Cardiac muscle cell (in vitro differentiated cells and primary cell): ENCODE measurements at places on chromosomes 6 and 20. TPM values are rescaled to one million over a fixed set of nuclear protein-coding genes. Genes with fewer than 3 reads are reported as not detected.

DNA sequence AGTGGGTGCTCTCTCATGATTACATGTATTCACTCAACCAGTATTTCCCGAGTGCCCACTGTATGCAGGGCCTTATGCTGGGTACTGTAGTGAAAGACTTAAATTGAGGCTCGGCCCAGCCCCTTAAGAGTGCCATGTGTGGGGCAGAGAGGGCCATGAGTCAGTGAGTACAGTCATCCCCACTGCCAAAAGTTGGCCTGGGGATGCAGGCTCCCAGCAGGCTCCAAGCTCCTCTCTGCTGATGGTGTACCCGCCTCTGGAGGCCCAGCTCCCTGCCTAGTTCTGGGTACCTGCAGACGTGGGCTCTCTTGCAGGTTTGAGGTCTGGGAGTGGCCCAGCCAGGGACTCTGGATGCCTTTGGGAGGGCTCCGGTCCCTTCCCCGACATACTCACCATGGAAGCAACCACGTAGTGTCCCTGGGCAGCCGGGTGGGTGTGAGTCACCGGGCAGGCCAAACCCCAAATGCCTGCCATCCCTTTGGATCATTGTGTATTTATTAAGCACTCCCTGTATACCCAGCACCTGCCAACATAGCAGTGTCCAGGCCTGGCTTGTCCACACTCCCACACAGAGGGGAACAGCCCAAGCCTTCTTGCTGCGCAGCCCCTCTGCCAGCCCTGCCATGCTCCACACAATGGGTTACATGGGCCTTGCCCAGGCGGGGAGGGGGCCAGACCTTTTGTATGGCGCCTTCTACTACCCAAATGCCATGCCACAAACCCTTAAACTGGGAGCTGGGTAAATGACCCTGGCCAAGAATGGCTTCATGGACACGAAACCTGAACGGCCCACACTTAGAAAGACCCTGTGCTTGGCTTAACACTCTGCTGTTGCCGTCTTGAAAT is 153.6 kb downstream of the VEGFA start:
- no peak for DNase-seq

- no peak for DNase-seq
These were observed 50.8 kb downstream of the GMDS start for GRCh38 chr6:2194643-2195042.

GRCh38 chr6:157631412-157631811 is 191.6 kb upstream of the SNX9 start:
- no peak for DNase-seq

GRCh38 chr6:3446184-3446583 is 10.7 kb downstream of the SLC22A23 start:
- no peak for DNase-seq

DNA sequence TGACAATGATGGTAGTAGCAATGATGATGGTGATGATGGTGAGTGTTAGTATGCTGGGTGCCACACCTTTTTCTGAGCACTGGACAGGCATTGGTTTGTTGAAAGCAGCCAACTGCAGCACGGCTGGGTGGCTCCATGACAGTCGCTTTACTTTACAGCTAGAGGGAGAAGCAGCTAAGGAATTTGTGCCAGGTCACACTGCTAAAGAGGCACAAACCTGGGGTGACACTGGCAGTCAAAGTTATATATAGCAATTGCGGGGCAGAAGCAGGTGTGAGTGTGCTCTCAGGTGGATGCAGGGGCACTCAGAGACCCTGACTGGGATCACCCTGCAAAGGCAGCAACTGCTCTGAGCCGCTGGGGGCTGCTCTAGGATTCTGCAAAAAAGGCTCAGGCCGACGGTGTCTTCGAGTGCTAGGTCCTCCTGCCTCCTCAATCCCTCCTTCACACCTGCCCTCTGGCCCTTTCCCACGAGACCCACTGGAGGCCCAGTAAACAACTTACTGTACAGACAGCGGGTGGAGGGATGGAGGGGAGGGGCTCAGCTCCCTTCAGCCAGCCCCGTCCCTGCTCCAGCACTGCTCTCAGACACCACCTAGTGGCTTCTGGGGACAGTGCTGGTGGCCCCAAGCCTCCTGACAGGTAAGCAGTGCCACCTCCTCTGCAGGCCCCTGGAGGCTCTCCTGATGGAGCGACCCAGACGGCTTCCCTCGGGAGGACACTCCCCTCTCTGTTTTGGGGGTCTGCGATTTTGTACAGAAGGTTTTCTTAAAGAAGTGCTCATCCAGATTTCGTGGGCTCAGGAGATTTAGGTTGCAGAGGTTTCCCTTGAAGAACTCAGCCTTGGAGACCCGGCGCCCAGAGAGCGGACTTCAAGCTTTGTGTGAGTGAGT is 4.4 kb upstream of the RPS21 start:
- peak; percentile 87 for DNase-seq

DNA sequence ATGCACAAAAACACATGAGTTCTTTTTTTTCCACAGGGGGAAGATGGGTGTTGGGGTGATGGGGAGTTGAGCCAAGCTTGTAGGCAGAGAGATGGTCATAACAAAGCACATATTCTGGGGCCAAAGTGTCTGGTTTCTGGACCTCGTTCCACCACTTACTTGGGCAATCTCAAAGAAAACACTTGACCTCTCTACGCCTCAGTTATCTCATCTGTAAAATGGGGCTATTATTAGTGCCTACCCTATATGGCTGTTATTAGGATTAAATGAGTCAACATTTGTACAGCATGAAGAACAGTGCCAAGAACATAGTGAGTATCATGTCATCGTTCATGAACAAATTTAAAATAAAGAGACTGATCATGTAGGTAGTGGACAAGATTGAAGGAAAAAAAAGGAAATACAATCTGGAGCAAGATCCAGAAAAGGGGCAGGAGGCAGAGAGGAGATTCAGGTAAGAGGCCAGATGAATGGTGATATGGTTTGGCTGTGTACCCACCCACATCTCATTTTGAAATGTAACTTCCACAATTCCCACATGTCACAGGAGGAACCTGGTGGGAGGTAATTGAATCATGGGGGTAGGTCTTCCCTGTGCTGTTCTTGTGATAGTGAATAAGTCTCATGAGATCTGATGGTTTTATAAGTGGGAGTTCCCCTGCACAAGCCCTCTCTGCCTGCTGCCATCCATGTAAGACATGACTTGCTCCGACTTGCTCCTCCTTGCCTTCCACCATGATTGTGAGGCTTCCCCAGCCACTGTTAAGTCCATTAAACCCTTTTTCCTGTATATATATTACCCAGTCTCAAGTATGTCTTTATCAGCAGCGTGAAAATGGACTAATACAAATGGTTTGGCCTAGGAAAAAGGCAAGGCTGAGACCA is 14.2 kb downstream of the EEF1E1 start:
- DNase-seq = no peak

DNA sequence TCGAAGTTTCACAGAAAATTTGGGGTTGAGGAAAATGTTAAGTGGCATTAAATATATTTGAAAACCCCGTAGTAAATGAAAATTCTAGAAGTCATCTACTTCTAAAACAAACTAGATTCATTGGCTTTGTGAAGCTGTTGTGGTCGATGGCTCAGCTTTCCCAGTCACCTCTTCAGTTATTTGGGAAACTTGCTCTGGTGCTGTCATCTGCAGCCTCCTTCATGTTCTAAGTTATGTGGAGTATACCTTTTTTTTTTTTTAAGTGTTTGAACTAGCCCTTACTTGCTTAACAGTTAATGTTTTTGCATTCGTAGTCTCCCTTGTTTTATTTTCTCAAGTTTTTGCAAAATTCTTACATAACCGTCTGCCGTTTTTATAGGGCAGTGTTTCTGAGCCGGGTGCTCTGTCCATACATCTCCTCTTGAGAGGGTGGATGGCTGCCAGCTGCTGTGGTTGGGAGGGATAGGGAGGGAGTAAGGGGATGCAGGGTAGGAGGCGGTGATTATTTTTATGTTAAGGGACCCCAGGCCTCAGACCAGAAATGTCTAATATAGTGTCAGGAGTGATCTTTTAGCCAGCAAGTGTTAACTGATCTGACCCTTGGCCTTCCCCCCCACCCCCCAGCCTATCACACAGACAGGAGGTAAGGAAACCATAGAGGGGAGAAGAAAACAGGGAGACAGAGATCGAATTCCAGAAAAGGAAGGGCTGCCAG is 7.1 kb downstream of the RREB1 start:
- no peak for DNase-seq

Gene PTCHD4
- 2.8 and 3.2 TPM in 2 replicates for total RNA-seq

- no peak for DNase-seq
These were observed 71.4 kb upstream of the NHSL1 start for GRCh38 chr6:138570725-138571029.

GRCh38 chr6:170083236-170084051 is 207.4 kb downstream of the DLL1 start:
- no peak for DNase-seq

DNA sequence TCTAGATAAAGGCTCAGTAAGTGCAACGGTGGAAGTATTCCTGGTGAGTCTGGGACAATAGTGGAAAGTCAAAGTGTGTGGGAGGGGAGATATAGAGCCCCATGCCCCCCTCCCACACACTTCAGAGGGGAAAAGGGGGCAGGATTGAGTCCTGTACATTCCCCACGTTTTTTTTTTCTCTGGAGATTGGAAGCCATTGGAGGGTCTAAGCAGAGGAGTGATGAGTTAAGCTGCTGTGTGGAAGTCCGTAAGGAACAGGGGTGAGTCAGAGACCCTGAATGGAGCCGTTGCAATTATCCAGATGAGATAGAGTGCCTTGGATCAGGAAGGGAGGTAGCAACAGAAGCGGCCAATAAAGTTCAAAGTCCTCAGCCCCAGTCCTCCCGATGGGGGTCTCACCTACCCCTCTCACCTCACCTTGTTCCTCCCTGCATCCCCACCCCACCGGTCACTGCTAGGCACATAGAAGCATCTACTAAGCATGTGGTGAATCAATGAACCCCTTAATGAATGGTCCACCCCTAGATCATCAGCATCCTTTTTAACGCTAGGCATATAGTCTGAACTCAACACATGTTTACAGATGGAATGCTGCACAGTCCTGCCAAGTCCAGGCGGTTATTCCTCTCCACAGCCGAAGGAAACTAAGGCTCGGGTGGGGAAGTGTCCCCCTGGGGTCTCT is 662 bp upstream of the SLC9A8 start:
- DNase-seq = no peak

DNA sequence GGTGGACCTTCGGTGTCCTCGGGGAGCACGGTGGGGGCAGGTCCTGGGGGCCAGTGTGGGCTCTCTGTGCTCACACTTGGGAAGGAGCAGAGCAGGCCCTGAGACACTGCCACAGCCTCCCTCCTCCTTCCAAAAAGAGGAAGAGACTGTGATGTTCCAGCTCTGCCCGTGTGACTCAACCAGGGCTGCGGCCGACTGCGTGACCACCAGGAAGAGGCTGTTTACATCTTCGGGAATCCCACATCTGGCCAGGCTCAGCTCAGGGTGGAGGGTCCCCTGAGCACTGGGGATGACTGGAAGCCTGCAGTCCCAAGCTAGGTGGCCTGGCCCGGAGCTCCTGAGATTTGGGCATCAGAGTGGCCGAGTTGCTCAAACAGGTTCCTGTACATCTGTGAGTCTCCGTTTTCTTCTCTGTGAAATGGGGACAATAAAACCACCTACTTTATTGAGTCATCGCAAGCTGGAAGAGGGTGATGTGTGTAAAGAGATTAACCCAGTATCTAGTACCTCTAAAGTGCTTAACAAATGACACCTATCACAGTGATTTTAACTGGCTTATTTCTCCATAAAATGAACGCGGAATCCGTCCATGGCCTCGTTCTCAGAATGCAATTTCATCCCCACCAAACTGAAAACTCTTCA is 242.1 kb downstream of the DLL1 start:
- DNase-seq = no peak

Gene MTFR2
- total RNA-seq = 1.3 and 4.9 TPM in 2 replicates

Gene GNAS-AS1
- total RNA-seq = 1.3 and 1.8 TPM in 2 replicates

Gene PI3
- total RNA-seq = not detected in 2 replicates

DNA sequence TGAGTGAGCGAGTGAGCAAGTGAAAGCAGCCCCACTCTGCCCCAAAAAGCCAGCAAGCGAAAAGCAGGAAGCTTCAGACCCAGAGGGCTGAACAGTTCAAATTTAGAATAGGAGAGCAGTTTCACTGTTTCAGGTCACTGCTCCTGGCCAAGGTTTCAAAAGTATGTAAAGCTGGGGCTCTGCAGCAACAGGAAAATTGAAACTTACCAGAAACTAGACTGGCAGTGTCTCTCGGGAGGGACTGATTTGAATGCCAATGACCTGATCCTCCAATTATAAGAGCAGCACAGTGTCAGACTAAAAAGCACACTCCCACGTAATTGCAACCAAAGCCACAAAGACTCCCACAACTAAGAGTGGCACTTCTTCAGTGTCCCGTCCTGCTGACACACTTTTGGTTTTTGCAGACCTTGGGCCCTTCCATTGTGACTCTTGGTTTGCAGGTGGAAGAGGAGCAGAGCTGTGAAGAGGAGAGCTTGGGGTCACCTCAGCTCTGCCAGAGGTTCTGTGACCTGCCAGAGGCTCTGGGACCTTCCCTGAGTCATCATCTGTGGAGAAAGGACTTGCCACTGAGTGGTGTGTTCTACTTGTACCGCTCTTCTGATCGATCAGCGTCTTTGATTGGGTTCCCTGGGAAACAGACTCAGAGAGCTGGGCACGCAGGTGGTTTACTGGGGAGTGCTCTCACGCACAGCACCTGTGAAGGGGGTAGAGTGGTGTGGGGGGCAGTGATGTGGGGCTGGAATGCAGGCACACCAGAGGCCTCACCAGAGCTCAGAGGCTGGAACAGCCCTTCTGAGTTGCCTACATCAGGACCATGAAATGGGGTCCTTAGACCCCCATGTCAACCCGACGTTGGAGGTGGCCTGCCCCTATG is 52.7 kb upstream of the PTGIS start:
- no peak for DNase-seq

- no peak for DNase-seq
These were observed 102.2 kb downstream of the BACH2 start for GRCh38 chr6:90194371-90194841.

DNA sequence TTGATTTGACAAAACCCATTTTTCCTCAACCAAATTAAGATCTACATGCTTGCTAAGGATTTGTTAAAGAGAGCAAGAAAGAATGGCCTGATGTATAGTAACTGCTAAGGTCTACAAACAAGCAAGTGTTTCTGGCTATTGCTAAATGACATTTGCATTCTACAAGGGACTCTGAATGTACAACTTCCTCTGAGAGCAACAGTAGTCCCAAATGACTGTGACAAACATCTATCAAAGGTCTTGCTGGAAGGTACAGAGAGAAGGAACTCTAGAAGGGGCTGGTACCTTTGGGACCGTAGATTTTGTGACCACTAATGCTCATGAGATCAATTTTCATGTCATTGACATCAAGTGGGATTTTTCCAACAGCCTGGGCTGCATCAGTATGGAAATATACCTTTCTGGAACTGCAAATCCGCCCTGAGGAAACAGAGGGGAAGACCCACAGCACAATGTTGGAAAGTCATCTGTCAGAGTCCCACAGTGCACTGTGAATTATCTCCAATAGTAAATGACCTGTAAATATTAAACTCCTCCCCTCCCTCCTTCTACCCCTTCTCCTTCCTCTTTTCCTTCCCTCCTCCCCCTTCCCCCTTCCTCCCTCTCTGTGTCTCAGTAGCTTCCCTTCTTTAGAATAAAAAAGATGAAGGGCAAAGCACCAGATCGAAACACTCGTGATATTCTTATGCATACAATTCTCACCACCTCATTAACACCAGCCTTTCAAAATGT is 15.9 kb upstream of the CPNE1 start:
- DNase-seq = no peak

- DNase-seq = no peak
These were observed 169.5 kb downstream of the OTOR start for GRCh38 chr20:16917636-16918035.

Gene ZMYND8
- 33.0 and 45.0 TPM in 2 replicates for total RNA-seq

Gene BPI
- not detected in 2 replicates for total RNA-seq

Gene WDR46
- total RNA-seq = 34.8 and 58.9 TPM in 2 replicates
